Activated CD4-positive, alpha-beta memory T cell treated with anti-CD3 and anti-CD28 coated beads, Interleukin-2, amount 10 ng/mL, durations not matched to agents 7 days and 5 days (primary cell): ENCODE measurements at places on chromosomes 1 and 21. TPM values are rescaled to one million over a fixed set of nuclear protein-coding genes. Genes with fewer than 3 reads are reported as not detected.

The TAS1R1 gene
- not detected for total RNA-seq

The BEND5 gene
- 0.80 TPM for total RNA-seq

The CIART gene
- total RNA-seq, result 1.5 TPM

The TUT4 gene
- total RNA-seq, result 68.1 TPM

The TRIM45 gene
- total RNA-seq, result 0.78 TPM

GRCh38 chr1:192162376-192162775, 4.1 kb downstream of the RGS18 start:
- DNase-seq, result no peak
- no peaks in the 10 kb centered on the region for H3K27me3 ChIP-seq
- H3K27ac ChIP-seq, result no peak overlapping the region
- no peak overlapping the region for H3K4me3 ChIP-seq
- H3K36me3 ChIP-seq, result no peaks in the 10 kb centered on the region
- no peaks in the 10 kb centered on the region for H3K4me1 ChIP-seq

- no peaks in the 10 kb centered on the region for H3K4me1 ChIP-seq
- no peaks in the 10 kb centered on the region for H3K36me3 ChIP-seq
- no peak for DNase-seq
- no peak overlapping the region for H3K4me3 ChIP-seq
- no peak overlapping the region for H3K27ac ChIP-seq
Measured at GRCh38 chr1:45444609-45445131, 46.3 kb downstream of the TESK2 start.

GRCh38 chr1:184802354-184803179, 47.9 kb upstream of the EDEM3 start:
- H3K36me3 ChIP-seq, result peaks cover 64% of the 10 kb centered on the region
- H3K27ac ChIP-seq, result no peak overlapping the region
- no peaks in the 10 kb centered on the region for H3K27me3 ChIP-seq
- H3K4me3 ChIP-seq, result no peak overlapping the region

DNA sequence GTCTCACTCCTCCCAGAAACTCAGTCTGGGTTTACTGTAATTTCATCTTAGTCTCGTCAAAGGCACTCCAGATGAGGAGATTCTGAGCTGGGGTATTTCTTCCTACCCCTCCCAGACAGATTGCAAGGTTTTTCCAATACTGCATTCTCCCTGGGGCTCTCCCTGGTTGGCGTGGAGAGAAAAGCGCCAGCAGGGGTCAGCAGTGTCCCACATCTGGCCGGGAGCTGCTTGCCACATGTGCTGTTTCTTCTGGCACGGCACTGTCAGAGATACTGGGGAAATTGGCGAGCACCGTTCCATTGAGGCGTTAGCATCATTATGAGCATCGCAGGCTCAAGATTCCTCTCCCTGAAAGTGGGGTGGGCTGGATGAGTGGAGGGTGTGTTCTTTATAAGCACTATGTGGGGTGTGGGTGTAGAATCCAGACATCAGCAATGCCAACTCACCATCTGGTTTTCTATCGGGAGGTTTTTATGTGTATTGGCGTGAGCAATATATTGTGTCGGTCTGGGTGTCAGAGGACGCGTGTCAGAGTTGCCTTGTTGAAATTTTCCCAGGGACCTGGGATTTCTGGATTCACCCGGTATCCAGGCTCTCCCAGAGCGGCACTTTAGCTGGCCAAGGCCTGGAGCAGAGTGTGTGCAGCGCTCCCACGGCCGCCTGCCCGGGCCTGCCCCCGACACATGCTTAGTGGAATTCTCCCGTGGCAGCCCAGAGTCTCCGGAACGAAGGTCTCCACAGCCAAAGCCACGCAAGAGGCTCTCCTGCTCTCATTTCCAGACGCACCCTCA, 8.0 kb upstream of the NAV1 start:
- peaks cover 5% of the 10 kb centered on the region for H3K36me3 ChIP-seq
- peaks cover 3% of the 10 kb centered on the region for H3K4me1 ChIP-seq
- H3K27ac ChIP-seq, result no peak overlapping the region
- peak; percentile 37 for DNase-seq
- peaks cover 4% of the 10 kb centered on the region for H3K27me3 ChIP-seq

DNA sequence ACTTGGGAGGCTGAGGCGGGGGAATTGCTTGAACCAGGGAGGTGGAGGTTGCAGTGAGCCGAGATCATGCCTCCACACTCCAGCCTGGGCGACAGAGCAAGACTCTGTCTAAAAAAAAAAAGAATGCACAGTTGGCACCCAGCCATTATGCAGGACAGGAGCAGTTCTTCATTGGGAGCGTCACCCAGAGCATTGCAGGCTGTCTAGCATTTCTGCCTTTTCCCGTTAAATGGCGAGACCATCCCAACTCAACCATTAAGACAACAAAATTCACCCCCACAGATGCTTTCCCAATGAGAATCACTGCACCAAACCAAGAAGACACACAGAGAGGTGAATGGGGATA, 105.8 kb downstream of the EDEM3 start:
- no peaks in the 10 kb centered on the region for H3K4me1 ChIP-seq
- H3K36me3 ChIP-seq, result no peaks in the 10 kb centered on the region
- peaks cover 21% of the 10 kb centered on the region for H3K27me3 ChIP-seq
- H3K4me3 ChIP-seq, result no peak overlapping the region
- no peak for DNase-seq
- H3K27ac ChIP-seq, result no peak overlapping the region

DNA sequence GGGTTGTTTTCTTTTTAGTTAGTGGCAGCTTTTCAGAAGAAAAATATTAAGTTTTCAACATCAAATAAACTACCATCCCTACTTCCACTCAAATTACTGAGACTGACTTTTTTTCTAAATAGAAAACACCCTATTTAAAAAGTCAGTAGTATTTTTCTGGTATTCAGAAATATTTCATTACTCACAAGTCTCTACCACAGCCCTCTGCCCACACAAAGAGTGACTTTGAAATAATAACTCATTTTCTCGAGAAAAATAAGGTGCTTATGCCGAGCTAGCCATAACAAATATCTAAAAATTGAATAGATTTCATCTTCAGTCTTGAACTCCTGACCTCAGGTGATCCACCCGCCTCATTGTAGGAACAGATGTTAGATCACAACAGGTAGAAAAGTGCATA, 41.8 kb upstream of the USP25 start:
- H3K4me1 ChIP-seq, result peaks cover 5% of the 10 kb centered on the region
- no peaks in the 10 kb centered on the region for H3K36me3 ChIP-seq
- no peak overlapping the region for H3K27ac ChIP-seq
- H3K27me3 ChIP-seq, result no peaks in the 10 kb centered on the region

DNA sequence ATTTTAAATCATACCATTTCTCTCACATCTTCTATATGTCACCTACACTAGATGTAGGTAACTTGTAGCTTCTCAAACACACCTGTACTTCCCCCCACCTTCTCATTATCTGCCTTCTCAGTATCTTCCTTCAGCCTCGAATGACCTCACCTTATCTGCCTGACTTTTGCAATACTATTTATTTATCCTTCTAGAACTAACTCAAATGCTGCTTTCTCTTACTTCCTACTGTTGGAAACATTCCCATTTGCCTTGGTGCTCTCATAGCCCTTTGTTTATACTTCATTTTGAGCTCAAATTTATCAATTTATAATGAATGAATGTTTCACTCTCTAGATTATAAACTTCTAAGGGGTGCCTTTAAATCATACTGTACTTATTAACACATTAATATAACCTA, 50.4 kb upstream of the KIAA1614 start:
- no peak overlapping the region for H3K4me3 ChIP-seq
- peaks cover 11% of the 10 kb centered on the region for H3K36me3 ChIP-seq
- H3K4me1 ChIP-seq, result no peaks in the 10 kb centered on the region
- no peak overlapping the region for H3K27ac ChIP-seq
- H3K27me3 ChIP-seq, result no peaks in the 10 kb centered on the region
- no peak for DNase-seq

DNA sequence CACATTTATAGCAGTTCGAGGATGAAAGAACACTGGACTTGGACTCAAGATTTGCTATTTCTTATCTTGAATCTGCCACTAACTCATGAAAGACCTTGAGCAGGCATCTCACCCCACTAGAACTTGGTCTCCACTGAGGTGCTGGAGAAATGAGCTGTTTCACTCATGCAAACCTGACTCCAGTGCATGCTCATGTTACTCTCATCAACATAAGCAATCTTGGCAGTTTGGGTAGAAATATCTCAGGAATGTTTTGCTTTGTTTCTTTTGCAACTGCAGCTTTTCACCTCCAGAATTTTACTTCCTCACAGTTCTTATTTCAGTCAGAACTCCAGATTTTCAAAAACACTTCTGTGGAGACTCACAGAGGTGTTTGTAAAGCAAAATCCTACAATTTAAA, 46.2 kb upstream of the DAB1 start:
- H3K4me1 ChIP-seq, result no peaks in the 10 kb centered on the region
- H3K36me3 ChIP-seq, result no peaks in the 10 kb centered on the region
- no peak overlapping the region for H3K27ac ChIP-seq
- no peak for DNase-seq
- H3K4me3 ChIP-seq, result no peak overlapping the region
- H3K27me3 ChIP-seq, result no peaks in the 10 kb centered on the region

GRCh38 chr1:27235827-27236226, 1.4 kb downstream of the WDTC1 start:
- no peaks in the 10 kb centered on the region for H3K27me3 ChIP-seq
- DNase-seq, result no peak
- H3K4me3 ChIP-seq, result peak overlapping the region; percentile 94

DNA sequence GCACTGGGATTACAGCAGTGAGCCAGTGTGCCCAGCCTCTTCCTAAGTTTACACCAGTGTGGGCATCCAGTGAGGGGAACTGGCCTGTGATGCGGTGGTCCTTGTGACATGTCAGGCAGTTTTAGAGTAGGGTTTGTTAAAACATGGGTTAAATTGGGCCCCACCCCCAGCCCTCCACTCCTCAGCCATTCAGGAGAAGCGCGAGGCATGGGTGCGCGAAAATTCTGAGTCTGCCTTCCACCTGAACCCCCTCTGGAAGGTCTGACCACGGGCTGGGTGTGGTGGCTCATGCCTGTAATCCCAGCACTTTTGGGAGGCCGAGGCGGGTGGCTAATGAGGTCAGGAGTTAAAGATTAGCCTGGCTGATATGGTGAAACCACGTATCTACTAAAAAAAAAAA, 51.7 kb downstream of the SKI start:
- no peak for DNase-seq
- no peak overlapping the region for H3K4me3 ChIP-seq
